ENCODE measurements at places on chromosomes 12 and 14. TPM values are rescaled to one million over a fixed set of nuclear protein-coding genes. Genes with fewer than 3 reads are reported as not detected.

GRCh38 chr14:104926619-104927431, 2.1 kb downstream of the PLD4 start:
- no peak for DNase-seq
- no peak overlapping the region for H3K27ac ChIP-seq
- H3K4me3 ChIP-seq, result no peak overlapping the region

DNA sequence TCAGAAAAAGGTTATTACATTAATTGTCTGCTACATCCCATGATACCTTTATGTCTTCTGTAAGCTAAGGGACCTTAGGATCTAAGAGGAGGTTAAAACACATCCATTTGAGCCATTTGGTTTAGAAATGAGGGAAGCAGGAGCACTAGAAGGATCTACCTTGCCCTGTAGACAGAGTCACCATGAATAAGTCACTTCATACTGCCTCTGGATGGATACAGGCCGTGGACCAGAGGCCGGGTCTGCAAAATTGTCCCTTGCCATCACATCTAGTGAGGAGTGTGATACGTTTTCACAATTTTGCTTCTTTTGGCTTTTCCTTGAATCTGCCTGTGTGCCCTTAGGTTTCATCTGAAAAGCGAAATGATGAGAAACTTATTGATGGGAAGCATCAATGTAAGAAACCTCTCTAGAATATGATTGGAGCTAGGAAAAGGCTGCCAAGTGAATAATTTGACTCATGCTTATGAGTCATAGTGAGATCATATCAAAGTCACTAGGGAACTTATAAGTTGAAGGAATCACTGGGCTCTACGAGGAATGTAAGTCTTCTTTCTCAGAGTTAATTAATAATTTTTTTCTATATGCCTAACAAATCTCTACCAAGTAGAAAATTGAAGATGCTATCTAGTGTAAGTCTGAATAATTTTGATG, 10.8 kb downstream of the GLRX5 start:
- H3K27me3 ChIP-seq, result no peaks in the 10 kb centered on the region
- peaks cover 12% of the 10 kb centered on the region for H3K36me3 ChIP-seq
- DNase-seq, result no peak
- H3K27ac ChIP-seq, result no peak overlapping the region
- H3K4me1 ChIP-seq, result peaks cover 26% of the 10 kb centered on the region

GRCh38 chr12:16272222-16272621, 5.3 kb downstream of the SLC15A5 start:
- no peaks in the 10 kb centered on the region for H3K4me1 ChIP-seq
- no peaks in the 10 kb centered on the region for H3K27me3 ChIP-seq
- no peak overlapping the region for H3K27ac ChIP-seq
- no peak for DNase-seq

DNA sequence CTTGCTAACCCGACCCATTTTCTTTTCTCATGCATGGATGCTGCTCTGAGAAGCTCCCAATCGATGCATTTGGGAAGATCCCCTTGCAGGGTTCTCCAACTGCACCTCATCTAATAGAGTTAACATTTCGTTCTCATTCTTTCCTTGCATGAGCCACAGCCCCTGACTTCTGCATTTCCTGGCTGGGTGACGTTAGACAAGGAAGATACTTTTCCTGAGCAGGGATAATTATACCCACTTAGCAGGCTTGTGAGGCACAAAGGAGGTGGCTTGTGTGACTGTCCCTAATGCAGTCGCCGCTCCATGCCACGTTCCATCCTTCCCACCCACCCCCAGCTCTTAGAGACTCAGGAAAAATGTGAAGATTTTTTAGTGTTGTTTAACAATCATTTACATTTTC, 195.1 kb downstream of the CHST11 start:
- H3K4me3 ChIP-seq, result no peak overlapping the region
- H3K36me3 ChIP-seq, result no peaks in the 10 kb centered on the region
- no peak for DNase-seq
- no peak overlapping the region for H3K27ac ChIP-seq

- H3K4me1 ChIP-seq, result no peaks in the 10 kb centered on the region
- H3K36me3 ChIP-seq, result no peaks in the 10 kb centered on the region
Observed at GRCh38 chr14:29039171-29039570, 272.6 kb downstream of the FOXG1 start.

GRCh38 chr12:108379823-108380222, 40.7 kb upstream of the CMKLR1 start:
- DNase-seq, result no peak
- no peak overlapping the region for H3K27ac ChIP-seq
- H3K4me1 ChIP-seq, result no peaks in the 10 kb centered on the region
- peaks cover 5% of the 10 kb centered on the region for H3K27me3 ChIP-seq
- H3K4me3 ChIP-seq, result no peak overlapping the region

DNA sequence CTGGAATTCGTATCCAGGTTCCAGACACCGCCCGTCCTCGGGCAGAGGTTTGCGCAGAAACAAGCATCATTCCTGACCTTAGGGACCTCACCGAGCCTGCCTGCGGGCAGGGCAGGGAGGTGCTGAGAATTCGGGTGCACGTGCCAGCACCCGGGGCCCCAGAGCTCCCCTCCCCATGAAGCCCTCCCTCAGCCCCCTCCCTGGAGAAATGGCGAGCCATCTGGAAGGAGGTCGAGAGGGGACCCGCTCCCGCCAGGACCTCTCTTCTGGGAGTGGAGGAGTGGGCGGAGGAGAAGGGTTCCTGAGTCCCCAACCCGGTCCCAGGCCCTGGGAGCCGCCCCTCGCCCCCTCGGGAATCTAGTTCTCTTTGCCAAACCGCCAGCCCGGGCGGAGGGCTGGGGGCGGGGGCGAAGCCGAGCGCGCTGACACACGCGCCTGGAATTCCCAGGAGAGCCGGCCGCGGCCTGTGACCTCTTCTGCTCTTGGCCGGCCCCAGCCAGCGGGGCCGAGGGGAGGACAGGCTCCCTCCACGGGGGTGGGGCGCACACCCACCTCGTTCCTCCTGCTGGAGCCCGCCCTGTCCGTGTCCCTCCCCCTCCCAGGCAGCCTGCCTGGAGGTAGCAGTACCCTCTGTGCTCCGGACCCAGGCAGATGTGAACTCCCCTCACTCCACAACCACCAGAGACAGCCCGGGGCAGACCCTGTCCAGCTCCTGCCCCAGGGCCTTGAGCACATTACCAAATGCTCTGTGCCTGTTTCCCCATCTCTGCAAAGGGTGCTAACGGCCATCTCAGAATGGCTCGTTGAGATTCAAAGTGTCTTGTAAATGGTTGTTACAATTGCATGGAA, 23.0 kb upstream of the GPR132 start:
- H3K4me1 ChIP-seq, result peaks cover 42% of the 10 kb centered on the region
- peak; percentile 59 for DNase-seq
- peak overlapping the region; percentile 54 for H3K4me3 ChIP-seq
- peak overlapping the region; percentile 46 for H3K27ac ChIP-seq
- no peaks in the 10 kb centered on the region for H3K36me3 ChIP-seq

- no peak for DNase-seq
- no peak overlapping the region for H3K27ac ChIP-seq
- H3K27me3 ChIP-seq, result peaks cover 6% of the 10 kb centered on the region
- no peaks in the 10 kb centered on the region for H3K36me3 ChIP-seq
- H3K4me1 ChIP-seq, result no peaks in the 10 kb centered on the region
- no peak overlapping the region for H3K4me3 ChIP-seq
Observed at GRCh38 chr14:77151245-77151644, 9.7 kb upstream of the ZDHHC22 start.

PAX9 gene
- not detected for polyA plus RNA-seq

DNA sequence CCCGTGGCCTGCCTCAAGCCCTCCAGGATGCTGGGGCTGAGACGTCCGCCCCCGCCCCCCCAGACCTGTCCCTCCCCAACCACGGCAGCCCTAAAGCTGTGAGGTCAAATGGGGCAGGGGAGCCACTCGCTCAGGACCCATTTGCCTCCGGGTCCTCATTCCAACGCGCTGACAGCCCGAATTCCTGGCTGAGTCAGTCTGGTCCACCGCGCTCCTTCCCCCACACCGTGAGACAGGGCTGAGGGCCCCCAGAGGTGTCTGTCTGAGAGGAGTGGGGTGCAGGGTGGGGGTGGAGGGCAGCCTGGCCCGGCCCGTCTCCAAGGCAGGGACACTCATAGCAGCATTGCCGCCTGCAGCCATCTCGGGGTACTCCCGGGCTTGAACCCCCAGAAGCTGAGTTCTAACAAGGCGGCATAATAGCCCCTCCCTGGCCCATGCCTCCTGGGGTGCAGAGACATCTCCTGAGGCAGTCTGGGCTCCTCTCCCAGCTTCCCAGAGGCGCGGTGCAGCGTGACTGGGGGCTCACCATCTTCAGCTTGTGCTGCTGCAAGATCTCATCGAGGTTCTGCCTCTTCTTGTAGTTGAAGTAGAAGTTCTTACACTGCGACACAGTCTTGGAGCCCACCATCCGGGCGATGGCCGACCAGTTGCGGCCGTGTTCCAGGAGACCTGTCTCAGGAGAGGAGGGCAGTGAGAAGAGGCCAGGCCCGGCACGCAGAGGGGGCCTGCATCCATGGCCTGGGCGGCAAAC, 90.5 kb downstream of the RFLNA start:
- H3K4me3 ChIP-seq, result no peak overlapping the region
- peak overlapping the region; percentile 99 for H3K27ac ChIP-seq
- DNase-seq, result no peak
- H3K4me1 ChIP-seq, result peaks cover 58% of the 10 kb centered on the region
- peaks cover 29% of the 10 kb centered on the region for H3K36me3 ChIP-seq

GRCh38 chr12:29428633-29429032, 47.7 kb upstream of the ERGIC2 start:
- H3K27me3 ChIP-seq, result no peaks in the 10 kb centered on the region
- no peak overlapping the region for H3K4me3 ChIP-seq
- no peak for DNase-seq

PLEKHG7 gene
- polyA plus RNA-seq, result not detected

DNA sequence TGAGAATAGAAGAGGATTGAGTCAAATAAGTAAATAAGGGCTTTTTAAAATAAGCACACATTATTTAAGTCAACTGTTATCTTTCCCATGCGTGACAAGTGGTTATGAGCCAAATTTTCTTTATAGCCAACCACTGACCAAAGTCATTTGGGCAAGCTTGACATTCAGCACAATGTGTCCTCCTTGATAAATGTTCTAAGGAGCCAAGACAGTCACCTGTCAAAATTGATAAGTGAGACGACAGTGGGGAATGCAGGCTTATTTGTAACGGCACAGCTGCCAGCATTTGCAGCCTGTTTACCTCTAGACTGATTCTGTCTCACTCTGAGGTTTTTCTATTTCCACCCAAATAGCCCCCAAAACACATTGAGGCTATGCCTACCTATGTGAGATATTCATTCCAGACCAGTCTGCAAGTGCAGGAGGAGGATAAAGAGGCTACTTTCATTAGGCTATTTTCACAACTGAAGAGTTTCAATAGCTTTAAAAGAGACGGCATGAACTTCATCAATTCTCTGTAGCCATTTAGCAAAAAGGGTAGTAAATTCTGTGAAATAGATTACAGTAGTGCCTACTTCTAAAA, 339.5 kb downstream of the PDZRN4 start:
- H3K27me3 ChIP-seq, result no peaks in the 10 kb centered on the region
- peaks cover under 1% of the 10 kb centered on the region for H3K4me1 ChIP-seq
- no peaks in the 10 kb centered on the region for H3K36me3 ChIP-seq
- no peak overlapping the region for H3K4me3 ChIP-seq
- no peak overlapping the region for H3K27ac ChIP-seq

All from heart left ventricle (tissue), 16 donors.